SK-MEL-5 (cell line): ENCODE measurements at places on chromosomes 5 and 9. TPM values are rescaled to one million over a fixed set of nuclear protein-coding genes. Genes with fewer than 3 reads are reported as not detected.

Gene GRIA1
- not detected in 2 replicates for total RNA-seq

DNA sequence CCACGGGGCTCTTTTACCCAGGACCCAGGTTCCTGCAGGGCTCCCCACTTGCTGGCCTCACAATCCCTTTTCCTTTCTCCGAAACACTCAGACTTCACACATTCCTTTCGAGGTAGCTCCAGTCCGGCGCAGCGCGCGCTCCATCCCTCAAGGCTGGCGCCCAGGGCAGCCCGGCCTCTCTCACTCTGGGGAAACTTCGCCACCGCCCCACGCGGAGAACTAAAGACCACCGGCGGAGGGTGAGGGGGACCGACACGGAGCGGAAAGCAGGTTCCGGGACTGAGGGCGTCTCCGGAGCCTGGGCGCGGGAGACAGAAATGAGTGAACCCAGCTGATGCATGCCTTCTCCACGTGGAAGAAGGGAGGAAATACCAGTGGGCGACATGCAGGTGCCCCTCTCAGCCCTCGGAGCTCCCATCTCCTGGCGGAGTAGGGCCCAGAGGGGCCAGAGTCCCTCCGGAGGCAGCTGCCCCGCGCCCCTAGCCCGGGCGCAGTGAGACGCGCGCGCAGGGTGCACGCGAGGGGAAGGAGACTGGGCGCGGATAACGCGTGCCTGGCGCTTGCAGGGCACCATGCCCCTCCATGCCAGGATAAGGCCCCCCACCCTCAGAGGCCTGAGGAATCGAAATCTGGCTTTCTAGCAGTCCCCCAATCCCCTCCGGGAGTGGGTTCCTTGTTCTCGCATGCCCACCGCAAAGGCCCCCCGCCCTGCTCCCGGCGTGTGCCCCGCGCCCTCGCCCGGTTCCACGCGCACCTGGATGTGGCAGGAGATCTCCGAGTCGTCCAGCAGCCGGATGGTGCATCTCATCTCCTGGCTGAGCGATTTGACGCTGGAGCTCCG is 650 bp downstream of the FRMD3 start:
- DNase-seq, result no peak

- DNase-seq, result peak; percentile 21
Measured at GRCh38 chr9:126704157-126704891, 90.6 kb downstream of the LMX1B start.

DNA sequence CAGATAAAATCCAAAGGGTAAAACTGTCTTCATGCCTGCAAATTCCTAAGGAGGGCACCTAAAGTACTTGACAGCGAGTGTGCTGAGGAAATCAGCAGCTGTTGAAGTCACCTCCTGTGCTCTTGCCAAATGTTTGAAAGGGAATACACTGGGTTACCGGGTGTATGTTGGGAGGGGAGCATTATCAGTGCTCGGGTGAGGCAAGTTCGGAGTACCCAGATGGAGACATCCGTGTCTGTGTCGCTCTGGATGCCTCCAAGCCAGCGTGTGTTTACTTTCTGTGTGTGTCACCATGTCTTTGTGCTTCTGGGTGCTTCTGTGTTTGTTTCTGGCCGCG is 727 bp upstream of the ADRB2 start:
- DNase-seq, result no peak

GRCh38 chr5:7878381-7878873 is 9.5 kb downstream of the MTRR start:
- DNase-seq, result no peak

DNA sequence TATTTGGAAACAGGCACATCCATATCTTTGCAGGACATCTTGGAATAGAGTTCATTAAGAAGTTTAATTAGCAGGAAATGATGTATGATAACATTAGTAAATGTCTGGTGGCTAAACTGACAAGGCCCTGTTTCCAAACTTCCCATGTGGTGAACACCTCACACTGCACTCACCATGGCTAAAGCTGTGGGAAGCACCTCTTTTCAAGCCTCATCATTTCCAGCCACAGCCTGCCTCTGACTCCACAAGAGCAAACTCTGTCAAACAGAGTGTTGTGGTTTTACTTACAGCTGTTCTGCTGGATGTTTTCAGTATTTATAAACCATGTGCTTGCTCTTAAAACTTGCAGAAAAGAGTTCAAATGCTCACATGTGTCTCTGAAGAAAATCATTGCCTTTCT is 14.9 kb upstream of the NDUFB6 start:
- no peak for DNase-seq

DNA sequence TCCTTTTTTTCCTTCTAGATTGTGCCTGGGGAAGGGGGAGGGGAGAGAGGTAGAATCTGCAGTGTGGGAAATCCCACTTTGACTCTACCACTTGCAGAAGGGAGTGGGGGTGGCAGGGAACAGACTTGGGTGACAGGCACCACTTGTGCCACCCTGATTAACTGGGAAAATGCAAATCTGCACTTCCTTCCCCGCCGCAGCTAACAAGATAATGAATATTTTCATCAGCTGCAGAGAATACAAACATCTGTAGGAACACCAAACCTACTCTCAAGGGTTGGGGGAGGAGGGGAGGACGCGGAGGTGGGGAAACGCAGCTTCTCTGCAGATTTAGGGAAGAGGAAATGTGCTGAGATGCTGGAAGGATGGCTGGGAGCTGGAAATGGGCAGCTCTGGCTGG is 73.5 kb downstream of the TRIM32 start:
- DNase-seq, result no peak

GRCh38 chr5:72209147-72210115 is 102.2 kb downstream of the MAP1B start:
- DNase-seq, result no peak

GRCh38 chr9:112914524-112914923 is 23.8 kb upstream of the SLC46A2 start:
- DNase-seq, result no peak

GRCh38 chr5:175836737-175837136 is 34.6 kb upstream of the CPLX2 start:
- DNase-seq, result no peak

- no peak for DNase-seq
Measured at GRCh38 chr5:28542987-28543386, 1504.6 kb upstream of the CDH9 start.

DNA sequence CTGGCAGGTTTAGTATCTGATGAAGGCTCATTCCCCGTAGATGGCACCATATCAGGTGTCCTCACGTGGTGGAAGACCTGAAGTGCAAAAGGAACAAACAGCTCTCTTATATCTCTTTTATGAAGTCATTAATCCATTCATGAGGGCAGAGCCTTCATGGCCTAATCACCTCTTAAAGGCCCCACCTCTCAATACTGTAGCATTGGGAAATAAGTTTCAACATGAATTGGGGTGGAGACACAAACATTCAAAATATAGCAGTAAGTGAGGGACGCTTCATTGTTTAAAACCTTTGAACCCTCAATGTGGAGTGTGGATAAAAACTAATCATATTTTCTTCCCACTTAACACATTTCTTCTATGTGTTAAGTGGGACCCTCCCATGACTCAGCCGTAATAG is 489.4 kb upstream of the WWC1 start:
- no peak for DNase-seq

GRCh38 chr5:134041570-134042411 is 37.0 kb upstream of the VDAC1 start:
- DNase-seq, result no peak

GRCh38 chr5:93915142-93915553 is 173.7 kb upstream of the POU5F2 start:
- DNase-seq, result peak; percentile 73

DNA sequence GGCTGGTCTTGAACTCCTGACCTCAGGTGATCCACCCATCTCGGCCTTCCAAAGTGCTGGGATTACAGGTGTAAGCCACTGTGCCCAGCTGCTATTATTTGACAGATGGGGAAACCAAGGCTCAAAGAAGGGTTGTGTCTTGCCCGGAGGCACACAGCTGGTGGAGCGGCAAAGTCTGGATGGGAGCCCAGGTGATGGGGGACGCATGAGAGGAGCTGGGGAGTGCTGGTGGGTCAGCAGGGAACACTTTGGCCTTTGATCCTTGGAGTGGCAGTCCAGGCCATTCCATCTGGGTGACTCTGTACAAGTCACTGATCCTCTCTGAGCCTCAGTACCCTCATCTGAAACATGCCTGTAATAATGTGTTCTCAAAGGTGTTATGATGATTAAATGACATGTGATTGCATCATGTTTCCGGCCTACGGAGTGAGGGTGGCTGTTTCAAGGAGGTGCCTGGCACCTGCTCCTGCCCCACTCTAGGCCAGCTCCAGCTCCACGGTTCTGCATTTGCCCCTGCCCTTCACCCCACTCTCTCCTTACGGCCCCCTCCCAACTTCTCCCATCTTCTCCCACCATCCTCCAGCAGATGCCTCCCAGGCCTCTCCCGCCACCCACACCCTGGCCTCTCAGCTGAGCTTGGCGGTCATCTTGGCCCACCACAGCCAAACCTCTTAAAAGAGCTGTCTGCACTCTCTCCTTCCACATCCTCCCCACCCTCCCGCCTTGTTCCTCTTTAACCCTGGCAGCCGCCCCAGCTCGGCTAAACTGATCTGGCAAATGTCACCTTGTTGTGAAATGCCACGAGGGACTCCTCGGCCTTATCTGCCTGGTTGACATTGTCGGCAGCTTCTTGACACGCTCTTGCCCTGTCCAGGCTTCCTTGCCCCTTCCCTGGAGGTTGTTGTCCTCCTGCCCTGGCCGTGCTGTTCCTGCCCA is 5.5 kb upstream of the DBN1 start:
- no peak for DNase-seq

DNA sequence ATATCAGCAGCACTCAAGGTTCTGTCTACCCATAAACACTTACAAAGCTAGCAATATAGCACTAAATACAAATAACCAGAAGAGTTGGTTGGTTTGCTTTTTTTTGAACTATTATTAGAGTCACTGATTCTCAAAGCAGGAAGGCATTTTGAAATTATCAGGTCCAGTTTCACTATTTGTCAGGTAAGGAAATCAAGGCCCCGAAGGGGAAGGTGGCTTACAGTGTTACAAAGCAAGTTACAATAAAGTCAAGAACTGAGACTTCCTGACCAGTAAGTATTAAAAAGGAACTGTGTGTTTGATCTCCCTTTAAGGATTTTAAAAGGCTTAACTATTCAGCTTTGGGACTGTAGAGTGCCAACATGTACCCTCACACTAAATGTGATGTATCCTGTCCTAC is 10.8 kb downstream of the C5orf15 start:
- DNase-seq, result no peak

DNA sequence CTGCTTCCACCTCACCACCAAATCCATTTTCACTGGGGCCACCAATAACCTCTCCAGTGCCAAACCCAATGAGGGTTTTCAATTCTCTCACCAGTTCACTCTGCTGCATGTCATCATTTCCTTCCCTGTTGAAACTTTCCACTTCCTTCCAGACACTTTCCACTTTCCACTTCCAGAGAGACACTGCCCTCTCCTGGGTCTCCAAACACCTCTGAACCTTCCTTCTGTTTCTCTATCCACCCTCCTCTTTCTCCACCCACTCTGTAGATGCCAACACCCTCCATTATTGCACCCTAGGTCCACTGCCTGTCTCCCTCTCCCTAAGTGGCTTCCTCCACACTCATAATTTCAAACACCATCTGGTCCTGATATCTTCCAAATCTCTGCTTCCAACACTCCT is 39.6 kb downstream of the PDE6A start:
- DNase-seq, result peak; percentile 36
